ENCODE measurements at places on chromosomes 7 and 10. TPM values are rescaled to one million over a fixed set of nuclear protein-coding genes. Genes with fewer than 3 reads are reported as not detected.

The CDK14 gene
- 0.56 TPM for total RNA-seq

The TMUB1 gene
- 55.8 TPM for total RNA-seq

The HOXA4 gene
- 1.5 TPM for total RNA-seq

The EPO gene
- not detected for total RNA-seq

The C10orf67 gene
- not detected for total RNA-seq

The PRKG1 gene
- not detected for total RNA-seq

The SPOCK2 gene
- total RNA-seq, result 0.39 TPM

The LRRC4 gene
- total RNA-seq, result not detected

The SEMA3E gene
- 1.8 TPM for total RNA-seq

The MASTL gene
- 21.6 TPM for total RNA-seq

The RBM20 gene
- total RNA-seq, result 2.1 TPM

The KCNIP2 gene
- total RNA-seq, result 0.98 TPM

The SEMA3D gene
- not detected for total RNA-seq

The AKR1E2 gene
- total RNA-seq, result 7.5 TPM

The ZNF680 gene
- 2.6 TPM for total RNA-seq

The PCLO gene
- total RNA-seq, result 1.2 TPM

The GALNT17 gene
- not detected for total RNA-seq

The RSBN1L gene
- total RNA-seq, result 8.6 TPM

The PLEKHS1 gene
- total RNA-seq, result not detected

The CHN2 gene
- total RNA-seq, result not detected

The PTPRN2 gene
- 0.77 TPM for total RNA-seq

The CFAP58 gene
- 0.36 TPM for total RNA-seq

The C10orf53 gene
- total RNA-seq, result not detected

The TAX1BP1 gene
- 83.0 TPM for total RNA-seq

The STEAP2 gene
- 4.2 TPM for total RNA-seq

The GHRHR gene
- total RNA-seq, result not detected

The HOXA9 gene
- total RNA-seq, result 0.32 TPM

The ST8SIA6 gene
- not detected for total RNA-seq

The CLRN3 gene
- not detected for total RNA-seq

The OPN1SW gene
- not detected for total RNA-seq

The ZNRF2 gene
- 3.9 TPM for total RNA-seq

The CUL2 gene
- total RNA-seq, result 24.8 TPM

The SYT15B gene
- 5.2 TPM for total RNA-seq

The FGFBP3 gene
- total RNA-seq, result 2.4 TPM

The MYOZ1 gene
- total RNA-seq, result not detected

The CREB3L2 gene
- 27.4 TPM for total RNA-seq

The MORN4 gene
- total RNA-seq, result 8.7 TPM

The CPA5 gene
- not detected for total RNA-seq

The CUZD1 gene
- total RNA-seq, result 1.5 TPM

The A1CF gene
- not detected for total RNA-seq

The ARPC1A gene
- 129 TPM for total RNA-seq
